ENCODE measurements at places on chromosomes 4 and X.

- no peak for DNase-seq
Measured at GRCh38 chrX:100600758-100601157, 16.0 kb downstream of the TNMD start.

- DNase-seq = no peak
Measured at GRCh38 chrX:110669572-110669971, 126.0 kb downstream of the CHRDL1 start.

GRCh38 chr4:153151535-153152455, 52.4 kb upstream of the TRIM2 start:
- peak; percentile 22 for DNase-seq

GRCh38 chrX:136528645-136529315, 3.2 kb upstream of the VGLL1 start:
- no peak for DNase-seq

DNA sequence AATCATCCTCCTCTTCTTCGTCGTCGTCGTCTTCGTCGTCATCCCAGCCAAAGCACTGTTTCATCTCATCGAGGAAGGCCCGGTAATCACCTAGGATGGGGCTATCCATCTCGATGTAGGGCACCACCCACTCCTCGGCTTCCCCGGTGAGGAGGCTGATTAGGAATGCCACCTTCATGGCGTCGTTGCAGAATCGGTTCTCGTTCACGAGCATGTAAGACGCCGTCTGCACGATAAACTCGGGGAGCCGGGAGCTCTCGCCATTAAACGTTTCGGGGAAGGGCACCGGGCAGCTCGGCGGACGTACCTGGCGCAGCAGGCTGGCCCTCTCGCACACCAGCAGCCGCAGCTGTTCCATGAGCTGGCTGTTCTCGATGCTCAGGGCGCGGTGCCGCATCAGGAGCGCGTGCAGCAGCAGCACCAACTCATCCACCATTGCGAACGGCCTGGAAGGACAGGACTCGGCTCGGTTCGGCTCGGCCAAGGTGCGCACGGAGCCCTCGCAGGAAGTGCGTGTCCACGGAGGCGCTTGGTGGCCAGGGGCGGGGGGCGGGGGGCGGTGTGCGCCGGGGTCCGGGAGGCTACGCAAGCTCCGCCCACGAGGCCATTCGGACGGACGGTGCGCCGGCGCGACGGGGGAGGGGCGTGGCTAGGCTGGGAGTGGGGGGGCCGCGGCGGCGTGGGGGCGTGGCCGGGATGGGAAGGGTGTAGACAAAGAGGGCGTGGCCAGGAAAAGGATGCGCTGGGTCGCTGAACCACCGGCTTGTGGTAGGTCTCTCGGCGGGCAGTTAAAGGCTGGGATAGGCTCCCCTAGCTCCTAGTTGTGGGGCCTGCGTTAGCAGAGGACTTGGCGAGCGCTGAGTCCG, at the start of gene LDOC1:
TSS of gene LDOC1 (minus strand) at position 544 of the 866 bp plus-strand sequence. CDS start at position 436, 108 bp downstream.
- peak; percentile 21 for DNase-seq

GRCh38 chrX:39164212-39164611, 363.0 kb downstream of the MID1IP1 start:
- DNase-seq = no peak

DNA sequence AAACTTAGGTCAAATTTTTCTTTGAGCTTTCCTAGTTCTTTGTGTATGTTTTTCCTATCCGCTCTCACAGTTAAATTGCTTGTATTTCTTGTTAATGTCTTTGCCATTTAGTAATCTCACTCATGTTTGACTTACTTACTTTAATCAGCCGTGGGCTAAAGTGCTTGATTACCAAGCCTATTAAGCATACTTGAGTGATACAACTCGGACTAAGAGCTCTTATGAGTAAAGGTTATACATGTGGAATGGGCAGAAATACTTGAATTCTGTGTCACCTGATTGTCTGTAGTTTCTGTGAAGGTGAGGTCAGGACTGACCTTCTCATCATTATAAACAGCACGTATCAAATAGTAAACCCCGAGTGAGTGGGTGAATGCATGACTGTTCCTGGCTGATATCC, 664.5 kb downstream of the PDHA2 start:
- no peak for DNase-seq

All from effector CD4-positive, alpha-beta T cell (primary cell).